ENCODE measurements at places on chromosomes 12 and 14.

DNA sequence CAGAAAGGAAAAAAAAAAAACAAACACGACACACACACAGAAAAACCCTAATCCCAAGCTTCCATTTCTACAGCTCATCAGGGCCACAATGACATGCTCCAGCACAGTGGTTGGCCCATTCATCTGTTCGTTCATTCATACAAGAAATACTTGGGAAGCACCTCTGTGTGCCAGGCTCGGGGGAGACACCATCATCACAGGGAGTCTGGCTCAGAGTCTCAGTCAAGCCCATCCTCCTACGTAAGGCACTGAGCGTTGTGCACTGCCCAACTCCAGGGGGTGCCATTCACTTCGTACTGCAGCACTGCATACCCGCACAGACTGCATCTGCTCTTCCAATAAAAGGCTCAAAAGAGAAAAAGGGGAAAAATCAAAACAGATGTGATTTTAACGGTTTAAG lies 15.3 kb downstream of the VPS37B start:
- no peaks in the 10 kb centered on the region for H3K36me3 ChIP-seq
- no peaks in the 10 kb centered on the region for H3K27me3 ChIP-seq
- H3K27ac ChIP-seq, result peak overlapping the region; percentile 38
- H3K4me3 ChIP-seq, result no peak overlapping the region
- no peak for DNase-seq
- H3K4me1 ChIP-seq, result peaks cover 89% of the 10 kb centered on the region

DNA sequence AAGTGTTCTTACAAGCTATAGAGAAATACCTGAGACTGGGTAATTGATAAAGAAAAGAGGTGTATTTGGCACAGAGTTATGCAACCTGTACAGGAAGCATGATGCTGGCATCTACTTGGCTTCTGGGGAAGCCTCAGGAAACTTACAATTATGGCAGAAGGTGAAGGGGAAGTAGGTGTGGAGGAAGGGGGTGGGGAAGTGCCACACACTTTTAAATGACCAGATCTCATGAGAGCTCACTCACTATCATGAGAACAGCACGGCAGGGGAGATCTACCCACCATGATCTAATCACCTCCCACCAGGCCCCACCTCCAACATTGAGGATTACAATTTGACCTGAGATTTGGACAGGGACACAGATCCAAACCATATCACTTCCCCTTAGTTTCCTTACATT lies 32.8 kb downstream of the TSHR start:
- no peak for DNase-seq
- no peak overlapping the region for H3K4me3 ChIP-seq
- no peak overlapping the region for H3K27ac ChIP-seq
- no peaks in the 10 kb centered on the region for H3K4me1 ChIP-seq

GRCh38 chr12:94750864-94751263 lies 100.5 kb upstream of the TMCC3 start:
- H3K4me3 ChIP-seq, result no peak overlapping the region
- no peaks in the 10 kb centered on the region for H3K4me1 ChIP-seq
- H3K27ac ChIP-seq, result no peak overlapping the region
- no peaks in the 10 kb centered on the region for H3K27me3 ChIP-seq

DNA sequence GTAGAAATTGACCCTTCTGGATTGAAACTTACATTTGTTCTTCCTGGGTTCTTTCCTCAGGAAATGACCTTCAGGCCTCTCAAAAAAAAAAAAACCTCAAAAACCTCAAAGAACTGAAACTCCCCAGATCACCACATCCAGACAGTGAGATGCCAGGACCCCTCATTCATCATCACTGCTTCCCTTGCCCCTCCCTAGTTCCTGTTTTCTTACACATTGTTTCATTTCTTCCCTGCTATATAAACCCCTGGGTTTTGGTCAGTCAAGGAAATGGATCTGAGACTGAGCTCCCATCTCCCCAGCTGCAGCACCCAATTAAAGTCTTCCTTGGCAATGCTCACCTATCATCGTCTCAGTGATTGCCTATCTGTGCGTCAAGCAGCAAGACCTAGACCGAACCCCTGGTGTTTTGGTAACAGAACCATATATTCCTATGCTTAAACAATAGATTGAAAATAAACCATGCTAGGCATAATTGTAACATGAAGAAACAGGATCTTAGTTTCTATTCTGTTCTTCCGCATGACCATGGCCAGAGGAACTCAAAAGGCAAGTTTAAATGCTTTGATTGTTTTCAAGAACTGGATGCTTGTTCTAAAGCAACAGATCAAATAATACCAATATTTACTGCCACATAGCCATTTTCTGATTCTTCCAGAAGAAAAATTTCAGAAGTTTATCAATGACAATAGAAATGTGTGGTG lies 108.0 kb upstream of the MAX start:
- DNase-seq, result no peak

DNA sequence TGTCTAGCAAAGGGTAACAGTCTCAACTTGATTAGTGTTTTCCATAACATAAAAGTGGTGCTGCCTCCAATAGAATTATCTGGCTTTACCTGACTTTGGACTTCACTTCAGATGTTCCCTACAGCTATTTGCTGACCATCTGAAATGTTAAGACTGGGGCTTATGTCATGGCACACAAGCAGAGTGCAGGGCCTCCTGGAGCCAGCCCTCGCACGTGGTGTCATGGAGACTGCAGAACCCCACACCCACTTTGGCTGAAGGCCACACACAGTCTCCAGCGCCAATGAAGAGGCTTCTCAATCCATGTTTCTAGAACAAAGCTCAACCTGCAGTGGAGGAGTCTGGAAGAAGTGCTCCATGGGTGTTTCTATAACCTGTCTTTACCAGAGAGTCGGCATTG lies 169.6 kb upstream of the FRMD6 start:
- H3K27ac ChIP-seq, result no peak overlapping the region
- no peak for DNase-seq
- peaks cover 3% of the 10 kb centered on the region for H3K4me1 ChIP-seq
- H3K4me3 ChIP-seq, result no peak overlapping the region
- no peaks in the 10 kb centered on the region for H3K27me3 ChIP-seq
- H3K36me3 ChIP-seq, result no peaks in the 10 kb centered on the region

- H3K27me3 ChIP-seq, result no peaks in the 10 kb centered on the region
- DNase-seq, result no peak
- no peaks in the 10 kb centered on the region for H3K36me3 ChIP-seq
- no peaks in the 10 kb centered on the region for H3K4me1 ChIP-seq
These were observed 221.7 kb upstream of the NAV3 start for GRCh38 chr12:77609016-77609415.

DNA sequence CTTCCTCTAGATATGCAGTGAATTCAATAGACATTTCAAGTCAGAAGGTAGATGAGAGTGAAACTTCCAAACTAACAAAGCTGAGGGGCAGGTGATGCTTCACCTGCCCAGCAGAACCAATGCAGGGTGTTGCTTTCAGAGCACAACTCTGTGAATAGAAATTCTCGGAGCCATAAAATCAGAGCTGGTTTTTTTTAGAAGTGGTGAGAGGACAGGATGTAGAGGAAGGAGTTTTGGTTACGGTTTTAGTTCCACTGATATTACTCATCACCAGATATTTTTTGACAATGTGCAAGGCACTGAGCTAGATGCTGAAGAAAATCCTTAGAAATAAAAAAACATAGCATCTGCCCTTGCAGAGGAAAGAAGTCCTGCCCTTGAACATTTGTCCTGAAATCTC lies 62.2 kb downstream of the BMP4 start:
- no peak overlapping the region for H3K27ac ChIP-seq
- H3K4me3 ChIP-seq, result no peak overlapping the region
- no peaks in the 10 kb centered on the region for H3K4me1 ChIP-seq
- no peaks in the 10 kb centered on the region for H3K36me3 ChIP-seq
- no peaks in the 10 kb centered on the region for H3K27me3 ChIP-seq
- DNase-seq, result no peak

DNA sequence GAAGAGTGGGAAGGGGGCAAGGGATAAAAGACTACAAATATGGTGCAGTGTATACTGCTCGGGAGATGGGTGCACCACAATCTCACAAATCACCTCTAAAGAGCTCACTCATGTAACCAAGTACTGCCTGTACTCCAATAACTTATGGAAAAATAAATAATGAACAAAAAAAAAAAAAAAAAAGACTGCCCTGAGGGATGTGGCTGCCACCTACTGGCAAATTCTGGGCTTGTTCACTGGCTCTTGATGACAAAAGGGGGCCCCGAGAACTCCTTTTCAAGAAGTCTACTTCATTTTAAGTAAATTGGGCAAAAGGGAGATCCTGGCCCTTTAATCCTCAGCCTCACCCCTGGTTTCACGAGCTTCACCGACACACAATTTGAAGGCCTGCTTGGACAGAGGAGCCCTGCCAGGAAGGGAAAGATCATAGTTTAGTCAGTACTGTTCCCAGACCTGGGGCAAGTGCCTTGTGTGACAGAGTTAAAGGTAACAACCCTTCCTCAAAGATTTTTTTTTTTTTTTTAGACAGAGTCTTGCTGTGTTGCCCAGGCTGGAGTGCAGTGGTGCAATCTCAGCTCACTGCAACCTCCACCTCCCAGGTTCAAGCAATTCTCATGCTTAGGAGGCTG lies 26.1 kb upstream of the STAC3 start:
- no peak overlapping the region for H3K4me3 ChIP-seq
- H3K36me3 ChIP-seq, result peaks cover 86% of the 10 kb centered on the region
- no peaks in the 10 kb centered on the region for H3K27me3 ChIP-seq
- H3K4me1 ChIP-seq, result peaks cover 5% of the 10 kb centered on the region
- no peak for DNase-seq

Measured in lower lobe of right lung (tissue), 2 donors.